T-helper 2 cell treated with Interferon-gamma antibody and Interleukin-4, amounts not matched to agents 5 μg/mL and 100 μg/mL, for 36 hours (primary cell): ENCODE measurements at places on chromosomes 5 and 9.

DNA sequence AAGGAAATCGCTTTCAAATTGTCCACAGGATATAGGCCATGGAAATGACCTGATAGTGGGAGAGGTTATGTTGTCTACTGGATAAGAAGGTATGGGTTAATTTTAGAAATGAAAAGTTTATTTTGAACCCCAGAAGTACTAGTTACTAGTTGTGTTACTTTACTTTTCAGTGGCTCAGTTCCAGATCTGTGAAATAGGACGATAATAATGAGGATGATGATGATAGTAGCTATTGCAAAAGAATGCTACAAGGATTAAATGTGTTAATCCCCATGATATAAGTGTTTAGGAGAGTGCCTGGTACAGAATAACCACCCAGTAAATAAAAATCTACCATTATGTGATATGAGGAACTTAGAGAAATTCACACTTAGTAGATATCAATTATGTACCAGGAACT is 120.8 kb downstream of the PDE4D start:
- no peak for DNase-seq

GRCh38 chr5:57494104-57495098 is 11.8 kb upstream of the ACTBL2 start:
- DNase-seq: peak; percentile 41

- DNase-seq: peak; percentile 52
These were observed 174.8 kb downstream of the SLF1 start for GRCh38 chr5:94793113-94793815.

DNA sequence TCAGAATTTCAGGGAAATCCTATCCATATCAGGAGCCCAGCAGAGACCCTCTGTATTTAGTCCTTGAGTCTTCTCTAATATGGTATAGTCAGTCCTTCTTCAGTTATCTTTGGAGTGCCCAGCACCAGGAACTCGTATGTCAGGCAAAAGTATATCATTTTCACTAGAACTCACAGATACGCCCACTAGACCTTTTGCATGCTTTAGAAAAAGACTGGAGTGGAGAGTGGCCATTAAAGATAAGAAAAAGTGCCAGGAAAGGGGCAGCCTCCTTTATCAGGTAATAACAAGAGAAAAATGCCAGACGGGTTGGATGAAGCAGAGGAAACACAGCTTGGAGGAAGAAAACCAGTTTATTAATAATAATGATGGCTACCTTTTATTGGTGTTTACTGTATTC is 63.5 kb downstream of the GPR21 start:
- DNase-seq: no peak

- DNase-seq: no peak
These were observed 251.8 kb downstream of the ROR2 start for GRCh38 chr9:91698266-91698665.

DNA sequence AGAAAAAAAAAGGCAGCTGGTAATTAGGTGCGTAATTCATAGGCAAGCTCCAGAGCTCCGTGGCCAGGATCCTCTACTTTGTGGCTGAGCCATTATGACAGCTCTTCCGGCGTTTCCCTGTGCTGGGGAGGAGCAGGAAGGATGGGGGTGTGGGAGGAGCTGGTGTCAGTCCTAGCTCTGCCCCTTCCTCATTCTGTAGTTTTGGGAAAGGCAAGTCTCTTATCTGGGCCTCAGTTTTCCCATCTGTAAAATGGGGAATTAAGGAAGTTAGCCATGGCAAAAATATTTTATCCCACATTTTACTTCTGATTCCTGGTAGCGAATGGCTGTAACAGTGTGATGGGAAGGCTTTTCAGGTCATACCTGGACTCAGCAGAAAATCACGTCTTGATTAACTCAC is 81.1 kb downstream of the SEC61B start:
- DNase-seq: no peak

DNA sequence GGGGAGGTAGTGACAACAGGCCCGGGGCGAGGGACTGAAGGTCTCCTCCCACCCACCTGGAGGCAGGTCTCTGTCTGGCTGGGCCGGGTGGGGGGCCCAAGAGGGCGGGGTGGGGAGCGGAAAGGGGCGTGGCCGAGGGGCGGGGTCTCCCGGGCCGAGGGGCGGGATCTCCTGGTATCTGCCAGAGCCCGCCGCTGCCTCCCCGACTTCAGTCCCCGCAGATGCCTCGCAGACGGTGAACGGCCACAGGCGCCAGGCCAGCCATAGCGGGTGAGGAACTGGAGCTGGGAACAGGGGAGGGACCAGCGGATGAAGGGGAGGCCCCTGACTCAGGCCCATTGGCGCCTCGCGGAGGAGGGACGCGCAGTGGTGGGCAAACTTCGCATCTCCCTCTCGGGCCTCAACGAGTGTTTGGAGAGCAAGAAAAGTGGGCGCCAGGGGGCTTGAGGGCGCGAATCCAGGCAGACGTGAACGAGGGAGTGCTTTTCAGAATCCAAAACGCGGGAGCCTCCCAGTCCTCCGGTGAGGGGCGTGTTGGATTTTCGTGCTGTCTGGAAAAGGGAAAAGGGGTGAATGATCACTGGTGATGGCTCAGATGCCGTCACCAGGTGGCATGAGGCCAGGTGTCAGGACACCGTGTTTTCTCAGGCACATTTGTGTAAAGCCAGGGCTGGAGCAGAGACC is at the start of gene ADGRD2:
Gene ADGRD2, plus strand, starts transcription at position 211 of the 684 bp plus-strand sequence. CDS start 1,216 bp downstream, outside the sequence.
- DNase-seq: no peak

GRCh38 chr5:145787507-145787906 is 47.6 kb downstream of the PRELID2 start:
- DNase-seq: no peak

GRCh38 chr9:127968700-127969383 is 11.9 kb downstream of the EEIG1 start:
- no peak for DNase-seq
